Kasumi-1 (cell line): ENCODE measurements at places on chromosomes 1 and 21.

DNA sequence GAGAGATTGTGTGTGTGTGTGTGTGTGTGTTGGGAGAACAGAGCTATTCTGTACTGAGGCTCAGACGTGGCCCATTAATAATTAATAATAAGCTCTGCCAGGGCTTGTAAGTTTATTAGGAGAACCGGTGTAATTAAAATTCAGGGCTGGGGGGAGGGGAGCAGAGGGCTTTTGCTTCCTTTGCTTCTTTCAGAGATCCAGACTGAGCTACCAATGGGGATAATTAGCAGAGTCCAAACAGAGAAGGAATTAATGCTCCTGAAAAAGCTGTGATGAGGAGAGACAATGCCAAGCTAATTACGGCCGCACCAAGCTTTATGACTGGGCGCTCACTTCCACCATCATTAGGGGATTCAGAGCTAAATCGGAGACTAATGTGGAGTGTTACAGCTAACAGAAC lies 4.5 kb downstream of the SYT6 start:
- DNase-seq, result no peak

DNA sequence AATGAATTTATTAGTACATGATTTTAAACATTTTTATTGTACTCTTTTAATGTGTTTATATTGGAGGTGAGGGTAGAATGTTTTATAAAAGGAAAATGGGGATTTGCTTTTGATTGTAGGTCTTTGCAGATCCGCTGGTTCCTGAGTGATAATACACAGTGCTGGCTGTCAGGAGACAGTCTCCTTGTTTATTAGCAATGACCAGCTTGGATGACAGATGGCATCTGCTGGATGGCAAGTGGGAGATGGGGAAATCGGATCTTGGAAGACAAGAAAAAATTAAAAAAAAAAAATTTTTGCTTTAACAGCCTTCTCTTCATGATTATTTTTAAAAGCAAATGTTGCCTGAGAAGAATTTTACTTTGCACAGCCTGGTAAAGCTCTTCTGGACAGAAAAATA lies 4.4 kb upstream of the PHTF1 start:
- DNase-seq, result no peak

GRCh38 chr1:91015358-91015780 lies 6.5 kb downstream of the ZNF644 start:
- DNase-seq, result no peak

GRCh38 chr1:210516697-210517459 lies 188.2 kb downstream of the HHAT start:
- DNase-seq, result no peak

DNA sequence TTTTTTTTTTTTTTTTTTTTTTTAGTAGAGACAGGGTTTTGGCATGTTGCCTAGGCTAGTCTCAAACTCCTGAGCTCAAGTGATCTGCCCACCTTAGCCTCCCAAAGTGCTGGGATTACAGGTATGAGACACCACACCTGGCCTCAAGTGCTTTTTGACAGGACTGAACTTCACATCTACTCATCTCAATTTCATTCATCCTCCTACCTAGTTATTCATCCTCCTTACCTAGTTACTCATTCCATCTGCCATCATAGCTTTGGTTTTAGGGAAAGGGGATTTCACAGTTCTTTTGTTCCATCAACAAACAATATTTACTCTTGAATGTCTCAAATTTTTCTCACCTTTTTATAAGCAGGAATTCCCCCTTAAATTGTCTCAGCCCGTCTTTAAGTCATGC lies 38.6 kb upstream of the RALGPS2 start:
- no peak for DNase-seq

- DNase-seq, result no peak
Observed at GRCh38 chr1:246582301-246583055, 16.2 kb downstream of the CNST start.

GRCh38 chr1:87132284-87132870 lies 196.3 kb upstream of the LMO4 start:
- no peak for DNase-seq

DNA sequence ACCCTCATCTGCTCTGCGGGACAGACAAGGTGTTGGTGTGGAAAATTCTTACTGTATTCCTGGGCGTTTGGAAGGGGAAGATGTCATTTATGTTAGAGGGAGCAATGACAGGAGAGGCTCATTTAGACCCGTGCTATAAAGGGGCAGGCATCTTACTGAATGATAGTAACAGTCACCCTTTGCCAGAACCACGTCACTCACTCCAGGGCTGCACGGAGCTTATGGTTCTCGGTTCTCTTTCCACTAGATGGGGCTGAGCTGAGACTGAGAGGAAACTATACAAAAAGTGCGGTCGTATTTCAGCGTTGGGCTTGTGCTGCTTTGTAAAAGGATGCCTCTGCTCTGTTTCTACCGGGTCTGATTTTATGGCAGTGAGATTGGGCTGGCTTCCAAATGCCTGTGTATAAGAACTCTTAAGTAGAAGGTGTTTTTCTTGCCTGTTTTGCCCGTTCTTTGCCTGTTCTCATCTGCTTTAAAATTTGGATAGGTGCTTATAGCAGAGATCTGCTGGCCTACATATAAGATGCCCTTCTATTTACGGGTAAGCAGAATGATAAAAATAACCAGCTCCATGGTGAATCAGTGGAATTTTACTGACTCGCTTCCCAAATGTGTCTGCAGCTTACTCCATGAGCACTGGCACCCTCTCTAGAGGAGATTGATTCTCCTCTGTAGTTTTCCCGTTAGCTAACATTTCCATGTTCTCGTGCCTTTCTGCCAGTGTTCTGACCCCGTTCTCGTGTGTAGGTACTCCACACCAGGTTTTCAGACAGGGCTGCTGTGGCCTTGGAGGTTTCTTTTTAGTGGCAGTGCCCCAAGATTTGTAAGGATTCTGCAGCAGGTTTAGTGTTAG lies 55.9 kb downstream of the MRPS6 start:
- peak; percentile 60 for DNase-seq

GRCh38 chr1:151251656-151252470 lies 2.7 kb upstream of the PSMD4 start:
- peak; percentile 97 for DNase-seq

- no peak for DNase-seq
Observed at GRCh38 chr1:200438911-200439310, 29.1 kb upstream of the ZNF281 start.

- peak; percentile 6 for DNase-seq
Observed at GRCh38 chr1:232416026-232416568, 213.8 kb downstream of the SIPA1L2 start.

GRCh38 chr1:209863766-209864485 lies 36.2 kb downstream of the UTP25 start:
- DNase-seq, result no peak

- no peak for DNase-seq
Observed at GRCh38 chr1:9755441-9755995, 68.2 kb downstream of the CLSTN1 start.

DNA sequence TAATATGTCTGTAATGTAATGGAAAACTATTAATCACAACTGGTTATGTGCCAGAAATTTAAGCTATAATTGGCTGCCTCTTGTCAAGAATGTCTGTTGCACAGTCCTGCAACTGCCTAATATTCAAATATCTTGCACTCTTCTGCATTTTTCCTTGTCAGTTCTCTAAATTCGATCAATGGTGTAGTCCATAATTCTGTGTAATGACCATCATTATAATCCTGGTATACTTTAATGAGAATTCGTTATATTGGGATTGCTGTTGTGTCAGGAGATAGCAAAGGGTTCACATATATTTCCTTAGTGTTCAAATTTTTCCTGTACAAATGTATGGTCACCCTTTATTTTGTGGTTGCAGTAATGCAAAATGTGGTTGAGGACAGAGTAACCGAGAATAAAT lies 4.8 kb downstream of the NTNG1 start:
- no peak for DNase-seq

GRCh38 chr1:233543338-233544255 lies 70.3 kb upstream of the KCNK1 start:
- DNase-seq, result no peak

DNA sequence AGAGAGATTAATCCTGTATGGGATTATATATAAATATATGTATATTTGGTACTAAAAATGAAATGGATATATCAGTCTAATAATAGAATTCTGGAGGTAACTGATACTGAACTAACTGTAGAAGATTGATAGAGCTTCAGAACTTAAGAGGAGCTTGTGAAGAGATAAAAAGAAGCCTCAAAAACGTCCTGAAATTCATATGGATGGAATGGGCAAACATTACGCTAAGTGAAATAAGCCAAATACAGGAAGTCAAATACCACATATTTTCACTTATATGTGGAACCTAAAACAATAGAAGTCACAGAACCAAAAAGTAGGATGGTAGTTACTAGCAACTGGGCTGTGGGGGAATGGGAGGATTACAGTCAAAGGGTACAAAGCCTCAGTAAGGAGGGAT lies 36.0 kb upstream of the ADGRL4 start:
- no peak for DNase-seq

- no peak for DNase-seq
Observed at GRCh38 chr21:42541174-42541573, 27.5 kb downstream of the SLC37A1 start.

GRCh38 chr1:41151846-41152245 lies 90.3 kb downstream of the SCMH1 start:
- no peak for DNase-seq

DNA sequence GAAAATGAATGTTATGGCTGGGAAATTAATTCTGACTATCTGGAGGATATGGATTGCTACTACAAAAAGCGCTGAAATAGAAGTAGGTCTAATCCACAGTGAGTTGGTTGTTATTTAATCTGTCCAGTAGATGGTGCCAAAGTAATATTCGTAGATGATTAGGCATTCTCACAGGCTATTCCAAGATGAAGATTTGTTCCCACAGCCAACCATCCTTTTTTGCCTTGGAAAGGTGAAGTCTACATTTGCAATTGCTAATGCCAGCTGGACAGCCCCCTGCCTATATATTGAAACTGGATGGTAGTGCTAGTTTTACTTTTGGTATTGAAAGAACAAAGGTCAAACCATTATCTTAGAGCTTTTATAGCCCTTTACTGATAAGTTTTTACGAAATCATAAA lies 43.8 kb downstream of the RBM11 start:
- DNase-seq, result peak; percentile 78

DNA sequence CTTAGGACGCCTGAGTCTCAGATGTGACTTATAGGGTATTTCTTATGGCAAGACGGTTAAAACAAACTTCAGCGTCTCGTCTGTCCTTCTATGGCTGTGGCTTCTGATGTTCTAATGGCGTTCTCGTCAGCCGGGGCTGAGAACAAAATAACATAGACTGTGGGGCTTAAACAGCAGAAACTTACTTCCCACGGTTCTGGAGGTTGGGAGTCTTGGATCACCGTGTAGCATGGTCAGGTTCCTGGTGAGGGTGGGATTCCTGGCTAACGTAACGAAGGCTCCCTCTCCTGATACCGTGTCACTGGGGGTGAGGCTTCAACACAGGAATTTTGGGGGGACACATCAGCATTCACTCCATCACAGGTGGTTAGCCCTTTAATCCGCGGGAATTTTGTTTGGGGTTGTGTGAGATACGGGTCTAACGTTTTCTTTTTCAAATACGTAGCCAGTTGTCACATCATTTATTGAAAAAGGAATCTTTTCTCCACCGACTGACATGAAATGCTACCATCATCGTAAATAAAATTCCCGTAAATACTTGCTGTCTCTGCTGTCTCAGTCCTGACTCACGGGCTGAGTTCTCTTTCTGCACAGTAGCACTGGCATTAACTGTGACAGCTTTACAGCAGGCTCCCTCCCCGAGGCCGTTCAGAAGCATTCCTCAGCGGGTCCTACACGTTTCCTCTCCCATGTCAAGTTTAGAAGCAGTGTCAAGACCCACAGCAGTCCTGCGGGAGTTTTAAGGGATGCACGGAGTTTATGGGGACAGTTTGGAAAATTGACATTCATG lies 8.1 kb upstream of the POFUT2 start:
- no peak for DNase-seq

DNA sequence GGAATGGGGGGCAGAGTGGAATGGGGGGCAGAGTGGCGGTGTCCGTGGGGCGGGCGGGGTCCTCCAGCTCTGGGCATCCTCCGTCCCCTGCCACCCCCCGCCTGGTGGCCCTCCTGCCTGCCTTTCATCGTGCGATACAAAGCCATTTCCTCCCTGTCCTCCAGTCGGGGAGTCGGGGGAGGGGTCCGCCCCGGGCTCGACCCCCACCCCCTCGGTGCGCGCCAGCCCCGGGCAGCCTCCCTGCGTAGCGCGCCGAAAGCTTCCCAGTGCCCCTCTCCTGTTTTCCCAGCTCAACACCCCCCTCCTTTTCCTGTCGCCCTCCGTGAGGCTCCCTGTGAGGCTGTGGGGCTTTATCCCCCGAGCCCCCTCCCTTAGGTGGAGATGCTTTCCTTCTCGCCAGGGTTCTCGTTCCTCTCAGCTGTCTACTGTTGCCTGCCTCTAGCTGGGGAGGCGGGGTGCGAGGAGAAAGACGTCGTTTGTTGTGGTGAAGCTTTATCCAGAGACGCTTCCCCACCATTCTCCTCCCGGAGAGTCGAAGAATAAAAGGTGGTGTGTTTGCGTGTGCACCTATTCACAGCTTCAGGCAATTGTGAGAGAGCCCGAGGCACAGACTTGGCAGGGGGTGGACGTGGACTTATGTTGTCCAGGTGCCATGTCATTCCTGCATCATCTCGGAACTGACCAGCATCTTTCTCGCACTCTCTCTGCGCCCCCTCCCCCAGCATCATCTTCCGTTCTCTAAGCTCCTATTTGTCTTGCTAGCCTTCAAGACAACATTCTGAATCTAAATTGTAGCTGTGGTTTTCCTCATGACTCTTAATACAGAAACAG lies 848 bp downstream of the DNM3 start:
- peak; percentile 7 for DNase-seq

GRCh38 chr1:228852511-228853088 lies 117.3 kb downstream of the RHOU start:
- no peak for DNase-seq

- no peak for DNase-seq
Observed at GRCh38 chr1:161727256-161727924, 6.0 kb downstream of the FCRLB start.

DNA sequence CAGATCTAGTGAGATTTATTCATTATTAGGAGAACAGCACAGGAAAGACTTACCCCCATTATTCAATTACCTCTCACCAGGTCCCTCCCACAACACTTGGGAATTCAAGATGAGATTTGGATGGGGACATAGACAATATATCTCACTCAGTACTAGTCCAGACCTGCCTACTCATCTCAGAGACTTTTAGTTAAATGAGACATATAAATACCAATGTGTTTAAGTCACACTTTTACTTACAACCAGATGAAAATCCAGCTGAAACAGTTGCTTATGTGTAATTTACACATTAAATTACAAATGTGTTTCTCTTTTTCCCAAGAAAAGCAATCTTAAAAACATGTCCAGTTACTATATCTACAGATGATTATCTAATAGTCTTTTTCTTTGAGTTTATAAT lies 1145.6 kb downstream of the KCNT2 start:
- DNase-seq, result no peak

GRCh38 chr1:197127246-197127912 lies 19.1 kb downstream of the ASPM start:
- no peak for DNase-seq

DNA sequence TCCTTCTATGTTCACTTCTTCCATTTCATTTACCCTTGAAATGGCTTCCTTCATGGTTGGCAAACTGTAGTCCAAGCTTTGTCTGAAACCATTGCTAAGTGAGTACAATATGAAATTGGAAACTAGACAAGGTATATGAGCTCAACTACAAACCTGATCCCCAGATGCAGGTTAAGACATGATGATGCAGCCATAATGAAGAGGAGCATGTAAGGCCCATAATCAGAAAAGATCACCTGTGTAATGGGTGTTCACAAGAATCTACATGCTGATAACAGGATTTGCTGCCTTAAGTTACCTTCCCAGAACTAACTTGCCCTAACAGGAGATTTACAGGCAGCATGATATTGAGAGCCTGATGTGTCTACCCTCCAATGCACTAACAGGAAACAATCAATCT lies 153.9 kb downstream of the KCNH1 start:
- no peak for DNase-seq
